C1 segment of cervical spinal cord (tissue), 14 donors: ENCODE measurements at places on chromosomes 4 and X.

DNA sequence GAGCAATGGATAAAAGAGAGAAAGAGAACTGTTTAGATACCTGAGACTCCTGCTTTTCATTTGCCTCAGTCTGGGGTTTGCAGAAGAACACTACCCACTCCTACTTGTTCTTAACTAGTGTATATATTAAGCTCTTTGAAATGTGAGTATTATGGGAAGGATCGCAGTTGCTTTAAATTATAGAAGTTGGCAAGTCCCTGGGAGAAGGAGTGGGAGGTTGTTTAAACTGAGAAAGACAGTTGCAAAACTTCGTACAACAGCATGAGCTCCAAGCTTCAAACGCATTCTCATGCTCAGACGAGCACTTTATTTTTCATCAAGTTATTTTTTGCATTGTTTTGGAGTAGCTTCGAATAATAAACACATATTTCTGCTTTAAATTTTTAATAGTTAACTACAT is 88.1 kb upstream of the C1QTNF7 start:
- no peak for DNase-seq

DNA sequence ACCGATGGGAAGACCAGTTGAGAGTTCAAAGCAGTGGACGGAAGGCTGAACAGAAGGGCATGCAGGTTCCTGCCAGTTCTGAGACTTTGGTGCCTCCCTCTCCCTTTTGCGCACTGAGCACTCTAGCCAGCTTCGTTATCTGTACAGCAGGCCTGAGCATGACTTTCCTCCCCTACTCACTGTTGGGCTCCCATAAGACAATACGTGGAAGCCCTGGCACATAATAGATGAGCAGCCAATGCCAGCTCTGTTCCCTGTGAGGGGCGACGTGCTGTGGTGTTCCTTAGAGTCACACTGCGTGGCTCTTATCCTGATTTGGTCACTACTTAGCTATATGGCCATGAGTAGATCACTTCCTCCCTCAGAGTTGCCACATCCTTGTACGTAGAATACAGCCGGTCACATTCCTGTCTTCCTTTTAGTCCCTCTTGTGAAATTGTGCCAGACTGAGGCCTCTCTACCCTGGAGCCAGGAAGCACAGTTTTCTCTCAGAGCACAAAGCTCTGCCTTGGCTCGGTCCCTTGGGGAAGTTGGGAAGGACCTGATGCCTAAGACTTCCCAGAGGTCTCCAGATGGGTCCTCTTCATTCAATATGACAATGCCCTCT is 160.4 kb upstream of the MAMLD1 start:
- peak; percentile 7 for DNase-seq

- no peak for DNase-seq
Measured at GRCh38 chr4:184775854-184776555, 42.1 kb upstream of the CENPU start.

GRCh38 chr4:25900310-25900709 is 13.7 kb upstream of the SMIM20 start:
- DNase-seq: no peak

- DNase-seq: no peak
Measured at GRCh38 chrX:55981603-55982002, 250.6 kb upstream of the KLF8 start.

GRCh38 chr4:88821522-88821921 is 123.9 kb upstream of the NAP1L5 start:
- DNase-seq: no peak

GRCh38 chrX:119238557-119238956 is 2.5 kb downstream of the PGRMC1 start:
- DNase-seq: no peak

DNA sequence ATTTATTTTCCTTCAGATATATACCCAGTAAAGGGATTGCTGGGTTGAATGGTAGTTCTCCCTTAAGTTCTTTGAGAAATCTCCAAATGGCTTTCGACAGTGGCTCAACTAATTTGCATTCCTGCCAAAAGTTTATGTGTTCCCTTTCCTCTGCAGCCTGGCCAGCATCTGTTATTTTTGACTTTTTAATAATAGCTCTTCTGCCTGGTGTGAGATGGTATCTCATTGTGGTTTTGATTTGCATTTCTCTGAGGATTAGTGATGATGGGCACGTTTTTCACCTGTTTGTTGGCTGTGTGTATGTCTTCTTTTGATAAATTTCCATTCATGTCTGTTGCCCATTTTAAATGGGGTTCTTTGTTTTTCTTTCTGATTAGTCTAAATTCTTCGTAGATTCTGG is 375.2 kb downstream of the UBE2NL start:
- DNase-seq: no peak

DNA sequence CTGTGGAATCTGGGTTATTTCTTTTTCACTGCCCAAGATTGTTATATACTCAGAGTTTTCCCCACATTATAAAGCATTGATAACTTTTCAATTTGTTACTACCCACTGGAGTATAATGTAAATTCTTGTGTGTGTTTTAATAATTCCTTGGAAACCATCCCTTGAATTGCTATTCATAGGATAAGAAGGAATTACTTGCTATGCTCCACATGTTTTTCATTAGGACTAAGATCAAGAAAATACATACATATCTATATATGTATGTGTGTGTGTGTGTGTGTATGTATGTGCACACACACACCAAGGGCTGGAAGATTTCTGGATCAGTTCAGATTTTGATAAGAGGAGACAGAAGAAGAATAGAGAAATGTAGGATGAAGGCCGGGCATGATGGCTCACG is 206.4 kb upstream of the JADE1 start:
- DNase-seq: no peak

GRCh38 chr4:46908148-46908547 is 897 bp downstream of the COX7B2 start:
- DNase-seq: no peak

- DNase-seq: no peak
Measured at GRCh38 chr4:180828455-180829018, 1414.7 kb upstream of the TENM3 start.

- DNase-seq: no peak
Measured at GRCh38 chrX:25013632-25014365, 2.0 kb downstream of the ARX start.

- DNase-seq: no peak
Measured at GRCh38 chr4:164783976-164784375, 30.0 kb downstream of the SMIM31 start.

DNA sequence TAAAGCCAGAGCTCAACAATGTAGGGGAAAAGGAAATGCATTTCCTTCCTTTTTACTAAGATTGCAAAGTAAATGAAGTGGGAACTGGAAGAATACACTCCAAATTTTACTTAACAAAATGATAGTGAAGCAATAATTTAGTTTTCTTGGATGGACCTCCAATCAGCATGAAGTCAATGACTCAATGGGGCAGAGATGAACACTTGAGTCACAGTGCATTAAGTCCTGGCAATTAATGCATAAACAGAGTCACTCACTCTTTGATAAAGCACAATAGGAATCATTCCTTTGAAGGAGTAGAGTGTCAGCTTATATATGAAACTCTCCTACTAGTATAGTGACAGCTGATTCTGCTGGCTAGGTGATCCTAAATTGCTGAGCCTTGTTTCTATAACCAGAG is 66.7 kb upstream of the FRAS1 start:
- no peak for DNase-seq

- DNase-seq: no peak
Measured at GRCh38 chrX:96183843-96184242, 500.8 kb upstream of the DIAPH2 start.

DNA sequence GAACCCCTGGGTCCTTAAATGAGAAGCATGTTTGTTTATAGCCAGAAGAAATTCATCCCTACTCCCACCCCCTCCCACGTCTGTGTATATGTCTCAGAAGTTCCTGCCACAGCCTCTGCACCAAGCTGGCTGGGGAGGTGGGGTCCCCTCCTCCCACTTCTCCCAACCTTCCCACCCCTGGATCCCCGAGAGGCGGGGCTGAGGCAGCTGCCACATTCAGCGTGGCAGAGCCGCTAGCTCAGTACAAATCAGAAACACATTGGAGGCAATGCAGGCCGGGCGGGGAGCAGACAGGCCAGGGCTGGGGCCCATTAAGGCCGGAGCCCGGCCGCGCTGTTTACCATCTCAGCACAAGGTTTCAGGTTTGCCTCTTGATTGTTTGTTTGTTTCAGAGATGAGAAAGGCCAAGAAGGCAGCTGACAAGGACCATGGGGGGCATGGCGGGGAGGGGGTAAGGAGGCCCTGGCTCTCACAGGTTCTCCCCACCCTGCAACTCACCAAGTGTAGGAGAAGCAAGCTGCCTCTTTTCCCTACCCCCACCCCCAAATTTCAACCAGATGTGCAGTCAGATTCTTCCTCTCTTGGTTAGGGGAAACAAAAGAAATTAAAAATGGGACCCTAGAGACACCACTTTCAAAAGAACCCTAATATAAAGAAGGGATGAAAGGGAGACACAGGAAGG is 22.3 kb downstream of the PJA1 start:
- DNase-seq: no peak

DNA sequence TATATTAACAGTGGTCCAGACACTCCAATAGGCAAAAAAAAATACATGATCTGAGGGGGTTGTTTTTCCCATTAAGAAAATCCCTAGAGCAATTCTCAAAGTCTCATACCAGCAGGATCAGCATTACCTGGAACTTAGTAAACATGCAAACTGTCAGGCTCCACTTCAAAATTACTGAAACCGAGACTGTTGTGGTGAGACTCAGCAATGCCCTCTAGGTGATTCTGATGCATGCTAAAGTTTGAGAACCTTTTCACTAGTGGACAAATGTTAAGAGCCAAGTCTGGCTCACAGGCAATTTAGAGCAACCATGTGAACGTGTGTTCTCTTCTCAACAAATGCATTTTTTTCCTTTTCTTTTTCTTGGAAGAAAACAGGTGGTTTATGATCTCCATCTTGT is 30.2 kb downstream of the NEK1 start:
- no peak for DNase-seq

DNA sequence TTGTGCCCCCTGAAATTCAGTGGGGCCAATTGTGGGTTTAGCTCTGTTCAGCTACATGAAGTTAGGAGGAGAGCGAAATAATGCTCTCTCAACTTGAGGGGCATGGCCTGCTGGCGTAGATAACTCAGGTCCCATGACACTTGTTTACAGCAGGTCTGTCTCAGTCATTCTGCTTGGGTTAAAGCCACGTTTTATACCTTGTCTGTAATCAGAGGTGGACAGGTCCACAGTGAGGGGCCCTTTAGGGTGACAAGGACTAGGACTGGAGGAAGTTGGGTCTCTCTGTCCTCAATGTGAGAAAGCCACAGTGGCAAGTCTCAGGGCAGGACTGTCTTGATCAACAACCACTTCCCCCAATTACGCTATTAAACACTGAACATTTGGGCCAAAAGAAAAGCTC is 49.0 kb downstream of the PDHA1 start:
- DNase-seq: no peak

DNA sequence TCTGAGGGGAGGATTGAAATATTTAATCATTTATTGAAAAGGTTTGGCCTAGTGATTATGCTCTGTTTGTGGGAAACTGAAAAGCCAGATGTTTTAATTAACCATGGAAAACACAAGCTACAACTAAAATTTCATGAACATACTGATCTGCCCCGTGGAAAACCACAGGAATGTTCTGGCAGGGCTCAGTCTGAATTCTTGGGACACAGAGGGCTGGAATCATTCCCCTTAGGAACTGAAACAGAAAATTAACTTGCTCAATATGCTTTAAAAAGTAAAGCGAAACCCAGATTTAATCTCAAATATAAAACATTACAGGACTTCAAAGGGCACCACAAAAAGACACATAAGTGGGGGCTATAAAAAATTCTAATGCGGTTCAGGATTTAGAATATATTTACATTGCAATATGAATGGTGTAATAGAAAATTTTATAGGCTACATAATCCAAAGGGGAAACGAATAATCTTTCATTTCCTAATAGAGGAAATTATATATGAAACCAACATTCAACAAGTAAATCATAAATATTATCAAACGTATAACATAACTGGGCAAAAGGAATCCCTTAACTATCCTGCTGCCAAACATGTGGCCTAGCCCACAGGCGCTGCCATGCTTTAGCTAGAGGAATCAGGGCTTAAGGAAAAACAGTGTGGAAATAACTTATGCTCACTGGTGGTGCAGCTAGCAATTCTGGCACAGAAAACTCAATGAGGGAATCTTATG is 70.9 kb downstream of the APBB2 start:
- DNase-seq: no peak

GRCh38 chr4:6991771-6992557 is 51.2 kb upstream of the TADA2B start:
- peak; percentile 57 for DNase-seq

DNA sequence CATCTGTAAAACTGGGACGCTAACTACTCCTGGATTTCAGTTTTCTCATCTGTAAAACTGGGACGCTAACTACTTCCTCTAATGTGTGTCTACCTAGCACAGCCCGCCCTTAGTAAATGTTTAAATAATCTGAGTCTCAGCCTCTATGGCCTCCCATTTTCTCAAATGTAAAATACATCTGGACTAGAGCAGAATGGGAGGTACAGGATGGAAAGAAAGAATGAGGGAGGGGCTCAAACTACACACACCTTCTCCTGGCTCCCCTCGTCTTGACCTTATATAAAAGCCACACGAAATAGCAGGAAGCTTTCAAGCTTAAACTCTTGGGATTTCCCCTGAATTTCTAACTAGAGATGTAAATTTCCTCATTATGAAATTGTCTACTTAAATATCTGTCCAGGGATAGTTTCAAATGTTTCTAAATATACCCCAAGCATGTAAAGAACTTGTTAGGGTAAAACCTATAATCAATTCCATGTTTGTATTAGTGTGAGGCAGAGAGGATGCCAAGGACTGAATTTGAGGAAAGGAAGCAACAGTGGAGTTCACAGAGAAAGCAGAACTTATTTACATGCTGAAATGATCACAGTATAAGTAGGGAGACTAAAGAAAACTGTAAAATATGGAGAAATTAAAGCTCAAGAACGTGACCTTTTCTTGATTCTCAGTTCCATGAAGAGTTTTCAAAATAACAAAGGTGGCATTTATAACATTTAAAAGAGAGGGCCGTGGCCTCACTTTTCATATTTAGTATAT is 220.0 kb downstream of the NWD2 start:
- DNase-seq: no peak

DNA sequence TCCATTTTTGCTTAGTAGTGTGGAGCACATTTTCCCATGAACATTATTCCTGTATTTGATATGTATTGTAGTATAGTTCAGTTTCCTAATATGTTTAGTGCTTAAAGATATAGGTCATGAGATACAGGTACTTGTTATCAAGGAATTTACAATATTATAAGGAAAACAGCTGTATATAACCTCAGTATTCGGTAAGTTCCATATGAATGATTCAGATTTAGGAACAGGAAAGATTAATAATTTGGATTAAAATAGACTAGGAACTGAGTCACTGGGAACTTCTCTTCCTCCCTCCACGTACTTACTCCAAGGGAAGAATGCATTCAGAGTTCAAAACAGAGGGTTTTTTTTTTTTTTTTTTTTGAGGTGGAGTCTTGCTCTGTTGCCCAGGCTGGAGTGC is 20.0 kb downstream of the DIAPH2 start:
- DNase-seq: no peak

GRCh38 chrX:85223359-85223758 is 20.2 kb downstream of the SATL1 start:
- no peak for DNase-seq

GRCh38 chr4:158965226-158965625 is 137.7 kb upstream of the RAPGEF2 start:
- DNase-seq: no peak

- no peak for DNase-seq
Measured at GRCh38 chr4:140343303-140343702, 30.1 kb upstream of the SCOC start.
